ENCODE measurements at places on chromosomes 3 and 15.

DNA sequence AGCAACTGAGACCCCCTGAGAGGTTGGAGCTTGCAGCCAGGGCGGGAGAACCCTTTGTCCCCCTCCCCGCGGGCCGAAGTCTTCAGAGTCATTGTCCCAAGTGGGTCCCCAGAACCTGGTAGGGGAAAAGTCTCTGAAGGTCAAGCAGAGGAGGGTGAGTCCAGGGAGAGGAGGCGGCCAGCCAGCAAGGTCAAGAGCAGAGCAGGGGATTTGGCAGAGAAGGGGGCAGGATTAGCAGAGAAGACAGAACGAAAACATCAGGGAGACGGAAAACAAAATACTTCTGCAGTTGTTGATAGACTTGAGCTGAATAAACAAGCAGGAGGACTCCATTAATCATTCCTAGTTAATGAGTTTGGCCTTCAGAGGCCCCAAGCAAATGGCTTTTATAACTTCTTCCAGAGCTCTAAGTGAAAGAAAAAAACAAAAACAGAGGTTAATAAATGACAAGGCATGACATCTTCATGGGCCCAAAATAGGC lies 66.7 kb downstream of the GRIP2 start:
- DNase-seq: no peak

- peak; percentile 75 for DNase-seq
Observed at GRCh38 chr3:58177747-58178527, 32.8 kb downstream of the DNASE1L3 start.

GRCh38 chr3:113423699-113424098 lies 17.6 kb downstream of the CFAP44 start:
- DNase-seq: no peak

DNA sequence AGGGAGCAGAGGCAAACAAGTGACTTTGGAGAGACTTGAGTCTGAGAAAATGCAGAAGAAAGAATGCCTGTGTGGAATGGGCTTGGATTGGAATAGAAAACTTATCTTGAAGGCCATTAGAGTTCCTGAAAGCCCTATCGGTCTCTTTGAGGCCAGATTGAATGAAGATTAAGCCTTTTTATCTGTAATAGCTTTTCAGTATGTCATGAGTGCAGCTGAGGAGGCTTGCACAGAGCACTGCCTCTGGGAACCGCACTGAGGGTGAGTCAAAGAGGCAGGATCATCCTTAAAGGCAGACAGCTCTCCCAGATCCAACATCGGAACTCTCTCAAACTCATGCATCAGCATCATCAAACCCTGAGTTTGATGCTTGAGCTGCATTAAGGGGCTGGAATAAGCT lies 515.2 kb downstream of the NTRK3 start:
- DNase-seq: no peak

DNA sequence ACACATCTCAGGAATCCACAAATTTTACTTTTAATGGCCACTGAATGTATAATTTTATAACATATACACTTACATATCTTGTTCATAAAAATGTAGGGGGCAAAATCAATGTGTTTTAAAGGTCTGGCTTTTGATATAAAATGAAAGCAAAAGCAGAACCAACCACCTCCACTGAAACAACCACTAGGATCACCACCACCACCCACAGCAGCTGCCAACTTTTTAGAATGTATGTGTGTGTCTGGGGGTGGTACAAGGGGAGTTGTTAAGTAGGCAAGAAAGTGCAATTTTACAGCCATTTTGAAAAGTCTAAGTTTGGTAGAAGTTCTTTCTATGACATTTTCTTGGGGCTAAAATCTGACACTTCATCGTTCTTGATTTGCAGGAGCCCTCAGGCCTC lies 44.0 kb downstream of the OTOL1 start:
- no peak for DNase-seq

- DNase-seq: no peak
Observed at GRCh38 chr15:65651831-65652749, 30.4 kb downstream of the SLC24A1 start.

- DNase-seq: no peak
Observed at GRCh38 chr15:67613211-67613610, 70.7 kb downstream of the MAP2K5 start.

GRCh38 chr3:45656575-45657363 lies 32.4 kb upstream of the SACM1L start:
- peak; percentile 78 for DNase-seq

GRCh38 chr15:71957026-71957425 lies 146.7 kb downstream of the NR2E3 start:
- no peak for DNase-seq

DNA sequence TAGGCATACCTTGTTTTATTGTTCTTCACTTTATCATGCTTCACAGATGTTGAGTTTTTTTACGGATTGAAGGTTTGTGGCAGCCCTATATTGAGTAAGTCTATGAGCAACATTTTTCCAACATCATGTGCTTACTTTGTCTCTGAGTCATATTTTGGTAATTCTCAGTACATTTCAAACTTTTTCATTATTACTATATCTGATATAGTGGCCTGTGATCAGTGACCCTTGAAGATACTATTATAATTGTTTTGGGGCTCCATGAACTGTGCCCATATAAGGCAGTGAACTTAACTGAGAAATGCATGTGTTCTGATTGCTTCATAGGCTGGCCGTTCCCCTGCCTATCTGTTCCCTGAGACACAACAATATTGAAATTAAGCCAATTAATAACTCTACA lies 42.8 kb upstream of the NSMCE3 start:
- DNase-seq: no peak

DNA sequence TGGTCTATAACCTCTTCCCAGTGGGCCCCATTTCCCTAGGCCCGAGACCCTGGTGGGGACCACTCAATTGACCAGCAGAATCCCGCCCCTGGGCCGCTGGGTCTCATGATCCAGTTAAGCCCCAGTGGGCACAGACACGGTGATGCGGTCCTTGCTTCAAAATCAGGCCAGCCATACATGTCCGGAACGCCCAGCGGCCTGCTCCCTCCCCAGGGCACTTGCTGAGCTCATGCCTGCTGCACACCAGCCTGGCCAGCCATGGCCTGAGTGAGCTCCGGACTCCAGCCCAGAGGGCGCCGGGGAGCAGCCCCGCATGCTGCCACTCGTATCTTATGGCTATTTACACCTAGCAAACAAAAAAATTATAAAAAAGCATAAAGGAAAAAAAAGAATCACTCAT lies 34.4 kb upstream of the IQSEC1 start:
- no peak for DNase-seq

DNA sequence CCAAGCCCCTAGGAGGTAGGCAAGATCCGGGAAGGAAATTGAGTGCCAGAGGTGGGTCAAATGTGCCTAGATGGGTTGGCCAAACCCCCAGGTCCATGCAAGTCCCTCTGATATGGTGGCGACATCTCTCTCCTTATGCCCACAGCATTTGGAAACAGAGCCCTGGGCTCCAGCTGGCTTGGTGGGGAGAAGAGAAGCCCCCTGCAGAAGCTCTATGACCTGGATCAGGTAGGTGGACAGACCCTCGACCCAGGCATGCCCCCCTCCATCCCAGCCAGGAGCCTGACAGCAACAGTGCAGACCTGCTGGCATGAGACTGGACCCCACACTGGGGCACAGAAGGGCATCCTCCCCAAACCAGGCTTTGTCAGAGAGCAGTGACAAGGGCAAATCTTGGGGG lies 12.2 kb downstream of the CHST13 start:
- DNase-seq: no peak

DNA sequence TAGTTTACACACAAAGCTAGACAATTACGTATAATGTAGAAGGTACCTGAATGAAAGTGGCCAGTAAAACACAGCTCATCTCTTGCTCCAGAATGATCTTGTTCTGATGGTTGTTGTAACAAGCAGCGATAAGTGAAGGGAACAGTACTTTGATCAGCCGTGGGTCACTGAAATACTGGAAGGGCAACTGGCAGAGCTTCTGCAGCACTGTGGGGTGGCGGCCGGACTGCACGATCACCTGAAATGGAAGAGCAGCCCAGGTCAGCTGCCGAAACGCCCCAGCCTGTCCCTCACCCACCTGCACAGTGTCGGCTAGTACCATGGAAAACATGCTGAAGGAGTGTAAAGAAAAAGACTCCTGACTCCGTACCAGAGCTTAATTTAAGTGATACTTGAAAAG lies 17.3 kb downstream of the ISL2 start:
- no peak for DNase-seq

- no peak for DNase-seq
Observed at GRCh38 chr3:65545429-65545828, 493.3 kb downstream of the MAGI1 start.

DNA sequence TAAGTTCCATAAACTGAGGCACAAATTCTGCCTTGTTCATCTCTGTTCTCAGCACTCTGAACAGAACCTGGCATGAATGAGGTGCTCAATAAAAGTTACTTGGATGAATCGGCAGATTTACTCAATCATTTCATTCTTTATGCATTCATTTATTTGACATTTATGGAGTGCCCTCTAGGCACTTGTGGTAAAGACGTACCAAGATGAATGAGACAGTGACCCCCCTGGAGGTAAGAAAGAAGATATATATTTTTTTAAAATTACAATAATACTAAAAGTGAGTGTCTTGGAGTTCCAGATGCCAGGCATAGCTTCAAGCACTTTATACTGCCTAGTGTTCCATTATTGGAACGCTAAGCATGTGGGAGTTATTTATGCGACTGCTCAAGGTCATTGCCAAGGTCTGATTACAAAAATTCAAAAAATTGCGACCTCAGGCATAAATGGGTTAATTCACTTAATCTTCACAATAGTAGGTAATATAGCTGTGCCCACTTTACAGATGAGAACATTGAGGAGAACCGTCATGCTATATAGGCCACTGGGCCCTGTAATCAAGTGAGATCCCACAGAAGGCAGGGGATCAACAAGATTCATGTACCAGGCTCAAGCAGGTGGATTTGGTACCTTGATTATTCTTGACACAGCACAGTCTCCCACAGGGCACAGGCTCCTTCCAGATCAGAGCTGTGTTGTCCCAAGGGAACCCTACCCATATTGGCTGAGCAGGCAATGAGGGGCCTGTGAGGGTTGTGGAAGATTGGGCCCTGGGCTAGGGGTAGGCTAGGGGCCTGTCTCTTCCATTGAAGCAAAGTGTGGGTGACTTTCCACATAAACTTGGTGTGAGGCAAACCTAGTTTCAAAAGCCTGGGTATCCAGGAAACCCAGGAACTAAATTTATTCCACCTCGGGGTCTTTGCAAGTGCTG lies 10.7 kb downstream of the XIRP1 start:
- no peak for DNase-seq

GRCh38 chr3:94928921-94929320 lies 866.1 kb downstream of the NSUN3 start:
- DNase-seq: no peak

All from stimulated activated CD8-positive, alpha-beta memory T cell treated with anti-CD3 and anti-CD28 coated beads, Interleukin-4, amount 100 ng/mL, for 4 hours (primary cell).